Activated naive CD8-positive, alpha-beta T cell treated with anti-CD3 and anti-CD28 coated beads, Interleukin-2, amount 10 ng/mL, durations not matched to agents 7 days and 5 days (primary cell): ENCODE measurements at places on chromosomes 7 and 10. TPM values are rescaled to one million over a fixed set of nuclear protein-coding genes. Genes with fewer than 3 reads are reported as not detected.

DNA sequence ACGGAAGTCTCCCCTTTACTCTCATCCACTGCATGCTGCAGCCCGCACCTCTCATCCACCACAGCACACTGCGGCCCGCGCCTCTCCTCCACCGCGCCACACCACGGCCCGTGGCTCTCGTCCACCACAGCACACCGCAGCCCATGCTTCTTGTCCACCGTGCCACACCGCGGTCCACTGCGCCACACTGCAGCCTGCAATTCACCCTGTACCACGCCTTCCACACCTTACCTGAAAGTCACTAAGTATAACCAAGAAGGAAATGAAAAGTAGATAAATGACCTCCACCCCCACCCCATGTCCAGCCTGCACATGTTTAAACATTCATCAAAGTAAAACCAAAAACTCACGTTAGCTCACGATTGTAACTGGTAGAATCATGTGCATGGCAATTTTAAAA lies 176.1 kb downstream of the DIP2C start:
- no peak for DNase-seq
- H3K4me1 ChIP-seq, result peaks cover 11% of the 10 kb centered on the region
- H3K36me3 ChIP-seq, result no peaks in the 10 kb centered on the region
- H3K27ac ChIP-seq, result peak overlapping the region; percentile 43
- peak overlapping the region; percentile 44 for H3K4me3 ChIP-seq

GRCh38 chr10:103991393-103992128 lies 24.6 kb downstream of the SLK start:
- H3K36me3 ChIP-seq, result peaks cover 27% of the 10 kb centered on the region
- DNase-seq, result no peak
- no peaks in the 10 kb centered on the region for H3K27me3 ChIP-seq
- peaks cover 14% of the 10 kb centered on the region for H3K4me1 ChIP-seq
- H3K4me3 ChIP-seq, result no peak overlapping the region
- no peak overlapping the region for H3K27ac ChIP-seq

Gene FAM170B
- not detected for total RNA-seq

Gene PROSER2
- total RNA-seq, result 1.2 TPM

Gene PDZD7
- total RNA-seq, result 1.4 TPM

Gene KLF14
- not detected for total RNA-seq

- no peak for DNase-seq
- H3K27ac ChIP-seq, result no peak overlapping the region
- H3K27me3 ChIP-seq, result no peaks in the 10 kb centered on the region
- H3K36me3 ChIP-seq, result no peaks in the 10 kb centered on the region
- no peaks in the 10 kb centered on the region for H3K4me1 ChIP-seq
Observed at GRCh38 chr10:86673827-86674581, 5.7 kb downstream of the LDB3 start.

DNA sequence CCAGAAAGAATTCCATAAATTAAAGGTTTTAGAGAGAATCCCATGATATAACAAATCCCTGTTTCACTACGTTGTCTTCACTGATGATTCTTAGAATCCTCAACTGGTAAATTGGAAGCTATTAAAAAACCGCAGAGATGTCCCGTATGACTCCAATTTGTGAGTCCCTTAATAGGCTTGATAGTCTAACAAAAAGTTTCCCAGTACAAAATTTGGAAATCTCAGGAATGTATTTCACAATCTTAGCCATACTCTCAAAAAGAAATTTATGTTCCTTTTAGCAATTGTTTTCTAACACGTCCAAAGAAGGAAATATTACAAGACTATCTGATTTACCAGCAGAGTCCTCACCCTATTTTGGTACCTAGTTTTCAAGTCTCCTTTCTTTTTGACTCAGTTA lies 2.5 kb downstream of the TES start:
- peak overlapping the region; percentile 97 for H3K4me3 ChIP-seq
- DNase-seq, result no peak
- peaks cover 50% of the 10 kb centered on the region for H3K4me1 ChIP-seq
- peaks cover 21% of the 10 kb centered on the region for H3K36me3 ChIP-seq

DNA sequence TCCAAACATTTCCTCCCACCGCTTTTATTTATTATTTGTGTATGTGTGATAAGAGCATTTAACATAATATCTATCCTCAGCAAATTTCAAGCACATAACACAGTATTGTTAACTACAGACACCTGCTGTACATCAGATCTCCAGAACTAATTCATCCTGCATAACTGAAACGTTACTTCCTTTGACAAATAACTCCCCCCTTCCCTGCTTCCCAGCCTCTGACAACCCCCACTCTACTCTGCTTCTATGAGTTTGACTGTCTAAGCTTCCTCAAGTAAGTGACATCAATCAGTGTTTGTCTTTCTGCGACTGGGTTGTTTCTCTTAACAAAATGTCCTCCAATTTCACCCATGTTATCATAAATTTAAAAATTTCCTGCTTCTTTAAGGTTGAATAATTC lies 22.1 kb downstream of the C10orf71 start:
- DNase-seq, result no peak
- peaks cover 12% of the 10 kb centered on the region for H3K27me3 ChIP-seq
- no peak overlapping the region for H3K27ac ChIP-seq
- H3K4me3 ChIP-seq, result no peak overlapping the region
- peaks cover 9% of the 10 kb centered on the region for H3K4me1 ChIP-seq

Gene ANKIB1
- 77.6 TPM for total RNA-seq

DNA sequence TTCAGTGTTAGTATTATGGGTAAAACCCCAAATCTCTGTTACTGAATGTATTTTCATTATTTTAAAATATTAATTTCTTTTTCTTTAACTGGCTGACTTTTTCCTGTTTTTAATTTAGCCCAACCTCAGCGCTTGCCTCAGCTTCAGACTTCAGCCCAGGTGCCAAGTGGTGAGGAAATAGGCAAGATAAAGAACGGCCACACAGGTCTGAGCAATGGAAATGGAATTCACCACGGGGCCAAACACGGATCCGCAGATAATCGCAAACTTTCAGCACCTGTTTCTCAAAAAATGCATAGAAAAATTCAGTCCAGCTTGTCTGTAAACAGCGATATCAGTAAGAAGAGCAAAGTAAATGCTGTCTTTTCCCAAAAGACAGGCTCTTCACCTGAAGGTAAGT lies 57.5 kb downstream of the MDFIC start:
- no peak for DNase-seq
- no peaks in the 10 kb centered on the region for H3K27me3 ChIP-seq
- no peak overlapping the region for H3K4me3 ChIP-seq
- H3K27ac ChIP-seq, result no peak overlapping the region
- peaks cover 37% of the 10 kb centered on the region for H3K36me3 ChIP-seq

DNA sequence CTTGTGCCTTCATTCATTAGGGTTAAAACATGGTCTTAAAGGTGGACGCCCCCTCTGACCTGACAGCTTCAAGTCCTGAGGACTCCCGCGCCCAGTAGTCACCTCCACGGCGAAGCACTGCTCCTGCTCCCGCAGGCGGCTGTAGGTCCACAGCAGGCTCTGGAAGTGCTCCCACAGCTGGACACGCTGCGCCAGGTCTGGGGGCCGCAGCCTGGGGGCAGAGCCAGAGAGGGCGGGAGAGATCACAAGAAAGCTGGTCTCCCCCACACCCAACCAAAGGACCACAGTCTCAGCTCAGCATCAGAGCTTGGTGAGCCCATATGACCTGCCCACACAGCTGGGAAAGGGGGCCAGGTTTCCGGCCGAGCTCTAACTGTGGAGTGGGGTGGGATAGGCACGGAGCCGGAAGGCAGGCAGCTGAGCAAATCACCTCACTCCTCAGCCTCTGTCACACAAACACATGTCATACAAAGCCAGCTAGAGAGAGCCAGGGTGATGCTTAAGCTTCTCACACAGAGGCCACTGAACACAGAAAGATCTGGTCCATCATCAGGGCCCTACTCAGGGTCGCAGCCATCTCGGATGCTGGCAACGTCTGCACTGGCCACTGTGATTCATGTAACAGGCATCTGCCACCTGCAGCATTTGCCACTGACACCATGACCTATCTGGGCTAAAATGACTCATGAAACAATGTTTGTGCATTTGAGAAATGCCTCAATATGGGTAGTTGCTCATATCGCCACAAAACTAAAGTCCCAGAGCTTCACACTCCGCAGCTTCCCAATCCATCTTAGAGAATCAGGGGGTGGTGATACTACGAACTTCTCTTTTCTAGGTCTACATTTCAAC lies 12.6 kb downstream of the HPS1 start:
- no peaks in the 10 kb centered on the region for H3K4me1 ChIP-seq
- no peak for DNase-seq
- H3K27ac ChIP-seq, result no peak overlapping the region
- H3K4me3 ChIP-seq, result no peak overlapping the region
- no peaks in the 10 kb centered on the region for H3K27me3 ChIP-seq

- no peak for DNase-seq
- H3K27me3 ChIP-seq, result no peaks in the 10 kb centered on the region
- no peak overlapping the region for H3K4me3 ChIP-seq
- H3K36me3 ChIP-seq, result no peaks in the 10 kb centered on the region
- no peak overlapping the region for H3K27ac ChIP-seq
- no peaks in the 10 kb centered on the region for H3K4me1 ChIP-seq
Observed at GRCh38 chr10:83425306-83425705, 714.0 kb upstream of the GHITM start.

Gene PRR15
- not detected for total RNA-seq

Gene CC2D2B
- 0.48 TPM for total RNA-seq

DNA sequence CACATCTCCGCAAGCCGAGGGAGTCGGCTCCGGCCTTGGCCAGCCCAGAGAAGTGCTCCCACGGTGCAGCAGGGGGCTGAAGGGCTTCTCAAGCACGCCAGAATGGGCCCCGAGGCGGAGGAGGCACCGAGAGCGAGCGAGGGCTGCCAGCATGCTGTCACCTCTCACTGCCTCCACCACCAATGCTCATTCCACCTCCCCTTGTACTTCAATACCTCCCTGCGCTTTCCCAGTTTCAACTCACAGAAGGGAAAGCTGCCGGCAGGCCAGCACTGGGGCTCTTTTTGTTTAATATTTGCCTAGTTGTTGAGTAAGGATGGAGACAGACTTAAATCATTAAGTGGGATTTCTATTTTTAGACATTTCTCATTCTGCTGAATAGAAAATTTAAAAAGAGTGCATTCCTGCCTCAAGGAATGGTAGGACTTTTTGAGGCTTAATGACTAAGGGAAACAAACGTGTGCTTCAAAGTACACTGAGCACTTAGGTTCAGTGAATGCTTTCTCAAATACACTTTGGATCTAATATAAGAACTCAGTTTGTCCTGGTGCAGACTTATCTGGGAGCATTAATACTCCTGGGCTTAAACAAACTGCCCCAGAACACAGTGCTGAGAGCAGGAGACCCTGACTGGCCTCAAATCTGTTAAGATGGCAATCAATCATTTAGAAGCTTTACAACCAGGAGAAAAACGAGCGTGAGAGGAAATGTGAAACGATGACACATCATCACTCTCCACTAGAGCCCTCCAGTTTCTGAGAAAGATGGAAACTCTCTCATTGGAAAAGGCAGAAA lies 131.2 kb downstream of the RALA start:
- H3K36me3 ChIP-seq, result peaks cover 7% of the 10 kb centered on the region
- no peaks in the 10 kb centered on the region for H3K27me3 ChIP-seq
- DNase-seq, result no peak
- no peak overlapping the region for H3K4me3 ChIP-seq
- peak overlapping the region; percentile 29 for H3K27ac ChIP-seq

Gene PKD2L1
- not detected for total RNA-seq

GRCh38 chr7:128347647-128348097 lies 4.0 kb upstream of the RBM28 start:
- H3K36me3 ChIP-seq, result no peaks in the 10 kb centered on the region
- H3K4me3 ChIP-seq, result no peak overlapping the region
- peaks cover 30% of the 10 kb centered on the region for H3K27me3 ChIP-seq
- H3K27ac ChIP-seq, result no peak overlapping the region
- DNase-seq, result peak; percentile 57

Gene GIMAP5
- 112 TPM for total RNA-seq

DNA sequence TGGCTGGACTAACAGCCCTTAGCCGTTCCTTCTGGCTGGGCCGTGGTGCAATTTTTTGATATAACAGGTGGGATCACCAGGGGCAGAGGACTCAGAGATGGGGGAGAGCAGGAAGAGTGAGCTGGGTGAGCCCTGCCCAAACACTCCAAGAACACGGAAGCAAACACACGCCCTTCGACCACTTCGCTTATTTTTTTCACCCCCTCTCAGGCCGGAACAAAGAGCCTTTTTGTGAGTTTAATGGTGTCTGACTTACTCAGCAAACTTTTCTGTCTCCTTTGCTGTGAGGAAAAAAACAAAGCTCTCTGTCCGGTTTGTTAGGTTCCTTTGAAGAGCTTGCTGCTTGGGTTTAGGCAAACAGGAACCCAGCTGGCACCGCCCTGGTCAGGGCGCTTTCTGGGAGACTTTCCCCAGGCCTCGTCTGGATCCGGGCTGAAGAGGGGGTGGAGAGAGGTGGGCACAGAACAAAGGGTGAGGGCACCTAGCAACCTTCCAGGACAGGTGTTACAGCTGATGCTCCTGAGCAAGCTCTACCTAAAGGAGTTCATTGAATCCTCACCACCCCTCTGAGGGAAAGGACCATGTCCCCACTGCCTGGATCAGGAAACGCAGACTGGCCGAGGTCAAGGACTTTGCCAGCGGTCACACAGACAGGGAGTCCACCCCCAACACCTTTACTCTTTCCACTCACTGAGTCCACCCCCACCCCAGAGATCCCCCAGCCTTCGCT lies 23.3 kb downstream of the CALML3 start:
- DNase-seq, result peak; percentile 18
- no peaks in the 10 kb centered on the region for H3K36me3 ChIP-seq
- no peak overlapping the region for H3K4me3 ChIP-seq
- H3K4me1 ChIP-seq, result peaks cover 19% of the 10 kb centered on the region
- peaks cover 3% of the 10 kb centered on the region for H3K27me3 ChIP-seq
- H3K27ac ChIP-seq, result no peak overlapping the region

- DNase-seq, result no peak
- no peaks in the 10 kb centered on the region for H3K27me3 ChIP-seq
- H3K4me1 ChIP-seq, result peaks cover 35% of the 10 kb centered on the region
Observed at GRCh38 chr7:105017657-105018365, 3.8 kb downstream of the KMT2E start.

GRCh38 chr10:61804414-61804813 lies 97.1 kb upstream of the ARID5B start:
- H3K27me3 ChIP-seq, result no peaks in the 10 kb centered on the region
- DNase-seq, result no peak
- H3K4me3 ChIP-seq, result no peak overlapping the region
- peaks cover 2% of the 10 kb centered on the region for H3K4me1 ChIP-seq
- H3K36me3 ChIP-seq, result no peaks in the 10 kb centered on the region

Gene GRM8
- not detected for total RNA-seq

Gene ANKRD7
- not detected for total RNA-seq

GRCh38 chr7:156155988-156156733 lies 343.9 kb upstream of the SHH start:
- peaks cover 21% of the 10 kb centered on the region for H3K27me3 ChIP-seq
- no peak overlapping the region for H3K4me3 ChIP-seq
- H3K36me3 ChIP-seq, result no peaks in the 10 kb centered on the region
- no peak overlapping the region for H3K27ac ChIP-seq
- no peaks in the 10 kb centered on the region for H3K4me1 ChIP-seq

GRCh38 chr7:25402532-25402931 lies 174.2 kb upstream of the NPVF start:
- H3K4me3 ChIP-seq, result no peak overlapping the region
- H3K27ac ChIP-seq, result no peak overlapping the region
- no peak for DNase-seq
- H3K27me3 ChIP-seq, result peaks cover 4% of the 10 kb centered on the region
- no peaks in the 10 kb centered on the region for H3K36me3 ChIP-seq

Gene MEIG1
- 0.78 TPM for total RNA-seq
